Osteoblast (primary cell): ENCODE measurements at places on chromosomes 6 and 20.

DNA sequence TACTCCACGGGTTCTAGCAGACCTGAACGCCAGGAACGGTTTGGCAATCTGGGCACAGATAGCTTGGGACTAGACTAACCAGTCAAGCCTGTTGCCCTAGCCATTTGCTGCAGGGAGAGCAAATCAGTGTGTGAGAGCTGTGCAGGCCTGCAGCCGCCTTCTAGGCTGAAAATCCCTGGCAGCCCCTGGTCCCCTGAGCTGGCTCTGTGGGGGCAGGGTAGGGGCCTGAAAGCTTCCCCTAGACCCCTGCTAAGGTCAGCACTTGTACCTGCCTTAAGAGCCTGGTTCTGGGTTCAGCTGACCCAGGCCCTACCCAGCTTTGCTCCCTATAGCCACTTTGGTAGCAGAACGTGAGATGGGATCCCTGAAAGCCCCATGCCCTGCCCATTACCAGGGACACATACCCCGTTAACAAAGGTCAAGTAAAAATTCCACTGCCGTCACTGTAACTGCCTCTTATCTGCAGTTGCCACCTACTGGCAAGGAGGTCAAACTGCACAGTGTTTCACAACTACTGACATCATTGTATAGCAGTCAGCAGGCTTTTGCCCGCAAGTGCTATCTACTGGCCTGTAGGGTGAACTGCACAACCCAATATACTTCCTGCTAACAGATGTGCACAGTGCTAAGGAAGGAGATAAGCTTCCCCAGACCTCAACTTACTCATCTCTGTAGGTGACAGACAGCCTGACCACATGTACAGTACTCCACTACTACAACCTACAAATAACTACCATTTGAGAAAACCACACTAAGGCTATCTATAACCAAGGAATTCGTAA lies 95.1 kb upstream of the OLIG3 start:
- DNase-seq: peak; percentile 53

GRCh38 chr6:64482631-64483030 lies 847.0 kb downstream of the PHF3 start:
- DNase-seq: no peak

DNA sequence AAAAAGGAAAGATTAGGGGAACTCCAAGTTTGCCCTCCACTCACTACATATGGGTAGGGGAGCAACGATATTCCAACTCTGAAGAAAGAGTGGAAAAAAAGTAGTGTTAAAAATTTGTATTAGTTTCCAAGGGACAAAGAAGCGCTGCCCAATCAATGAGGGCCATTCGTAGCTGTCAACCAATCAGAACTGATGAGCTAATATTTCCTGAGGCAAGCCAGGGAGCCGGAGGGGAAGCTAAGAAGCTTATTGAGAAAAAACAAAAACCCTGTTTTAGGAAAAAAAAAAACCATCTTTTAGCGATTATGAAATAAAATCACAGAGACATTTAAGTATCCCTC lies 59.5 kb downstream of the TRIM38 start:
- no peak for DNase-seq

GRCh38 chr6:45479834-45480751 lies 102.4 kb upstream of the SUPT3H start:
- no peak for DNase-seq

GRCh38 chr6:10557913-10558312 lies 36.8 kb downstream of the GCNT2 start:
- no peak for DNase-seq

GRCh38 chr20:53816872-53817398 lies 223.3 kb upstream of the ZNF217 start:
- DNase-seq: no peak
